ENCODE measurements at places on chromosomes 1 and 21.
A peak's percentile ranks its signal among the peaks of the same experiment; 100 is the strongest.

DNA sequence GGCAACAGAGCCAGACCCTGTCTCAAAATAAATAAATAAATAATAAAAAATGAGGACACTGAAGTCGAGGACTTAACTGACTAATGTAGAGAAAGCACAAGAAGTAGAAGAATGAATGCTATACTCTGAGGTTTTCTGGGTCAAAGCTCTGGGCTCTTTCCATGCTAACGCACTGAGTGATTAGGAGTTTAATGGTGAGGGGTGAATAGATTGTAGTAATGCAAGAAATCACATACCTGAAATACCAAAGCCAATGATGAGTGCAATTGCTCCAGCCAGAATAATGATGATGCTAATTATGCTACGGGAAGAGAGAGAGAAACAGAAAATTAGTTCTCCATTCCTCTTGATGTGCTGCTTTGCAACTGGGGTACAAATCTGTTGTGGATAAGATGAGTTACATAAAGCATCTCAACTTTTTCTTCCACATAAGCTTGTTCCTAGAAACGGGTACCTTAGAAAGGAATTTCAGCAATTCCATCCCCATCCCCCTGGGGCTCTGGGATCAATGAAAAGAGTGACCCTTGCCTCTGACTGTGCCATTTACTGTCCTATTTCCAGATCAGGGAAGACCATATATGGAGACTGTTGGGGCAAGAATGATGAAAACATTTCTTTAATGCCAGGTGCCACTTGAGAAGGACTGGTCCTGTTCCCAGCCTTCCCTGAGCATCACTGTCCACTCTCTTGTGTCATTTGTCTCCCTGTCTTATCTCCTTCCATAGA, 40.7 kb downstream of the VTCN1 start:
- DNase-seq, result no peak

GRCh38 chr1:107669996-107670395, 295.0 kb downstream of the VAV3 start:
- DNase-seq, result peak; percentile 49

- DNase-seq, result peak; percentile 81
Observed at GRCh38 chr1:161198194-161198896, 509 bp downstream of the ADAMTS4 start.

- DNase-seq, result peak; percentile 73
Observed at GRCh38 chr21:43866659-43867331, 1.8 kb downstream of the AGPAT3 start.

- no peak for DNase-seq
Observed at GRCh38 chr1:162404550-162405160, 7.3 kb downstream of the SH2D1B start.

GRCh38 chr1:6599141-6599975, 3.3 kb downstream of the KLHL21 start:
- no peak for DNase-seq

DNA sequence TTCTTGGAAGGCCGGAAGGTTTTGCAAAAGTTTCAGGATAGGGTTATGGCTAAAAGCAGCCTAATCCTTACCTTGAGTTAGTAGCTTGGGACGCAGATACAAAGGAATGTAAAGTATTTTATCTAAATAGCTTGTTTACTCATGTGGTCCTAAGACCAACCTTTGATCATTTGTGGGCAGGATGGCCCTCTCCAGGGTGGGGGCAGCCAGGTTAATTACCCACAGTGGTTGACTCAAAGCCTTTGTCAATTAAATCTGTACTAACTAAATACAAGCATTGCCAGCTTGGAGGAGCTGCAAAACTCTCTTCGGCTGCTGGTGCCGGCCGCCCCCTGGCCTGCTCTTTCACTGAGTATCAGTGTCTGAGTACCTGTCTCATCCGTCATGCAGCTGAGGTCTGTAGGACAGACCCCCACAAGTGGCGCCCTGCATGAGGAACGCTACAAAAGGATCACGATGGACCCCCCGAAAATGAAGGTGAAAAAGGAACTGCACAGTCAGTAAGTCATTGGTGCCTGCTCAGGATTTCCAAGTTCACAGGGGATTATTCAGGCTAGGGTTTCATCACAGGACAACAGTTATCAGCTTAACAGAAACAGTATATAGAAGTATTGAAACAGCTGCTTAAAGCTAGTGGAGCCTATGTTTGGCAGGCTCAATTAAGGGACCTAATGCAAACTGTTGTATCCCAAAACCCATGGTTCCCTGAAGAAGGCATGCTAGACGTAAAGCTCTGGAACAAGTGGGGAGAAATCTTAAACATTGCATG, 212.5 kb upstream of the MAP1LC3C start:
- no peak for DNase-seq

- no peak for DNase-seq
Observed at GRCh38 chr1:35683012-35683411, 35.7 kb downstream of the C1orf216 start.

GRCh38 chr1:220119043-220119512, 25.1 kb downstream of the IARS2 start:
- no peak for DNase-seq

DNA sequence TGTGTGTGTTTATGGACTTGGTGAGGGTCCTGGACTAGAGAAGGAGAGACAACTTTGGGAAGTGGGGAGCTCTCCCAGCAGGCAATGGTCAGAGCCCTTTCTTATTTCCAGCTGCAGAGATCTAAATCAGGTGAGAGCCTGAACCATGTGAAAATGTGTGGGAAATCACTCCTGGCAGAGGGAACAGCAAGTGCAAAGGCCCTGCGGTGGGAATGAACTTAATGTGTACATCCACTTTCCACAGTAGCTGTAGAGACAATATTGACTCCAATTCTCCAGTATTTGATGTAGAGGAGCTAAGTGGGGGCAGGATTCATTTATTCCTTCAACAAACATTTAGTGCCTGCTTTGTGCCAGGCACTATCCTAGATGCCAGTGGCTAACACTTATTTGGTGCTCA, 14.7 kb upstream of the POU3F1 start:
- DNase-seq, result no peak

- DNase-seq, result no peak
Observed at GRCh38 chr1:235098547-235098946, 30.1 kb downstream of the TOMM20 start.

- no peak for DNase-seq
Observed at GRCh38 chr1:6474815-6475282, 8.9 kb upstream of the TNFRSF25 start.

- DNase-seq, result peak; percentile 74
Observed at GRCh38 chr1:233295237-233295974, at the start of gene PCNX2. TSS of gene PCNX2 (minus strand) at chr1:233295725. CDS start at chr1:233295478, 247 bp downstream.

GRCh38 chr1:170929412-170929834, 5.9 kb upstream of the MROH9 start:
- no peak for DNase-seq

GRCh38 chr1:27727126-27727525, 1.4 kb downstream of the FAM76A start:
- DNase-seq, result no peak

All from aorta (tissue), 5 donors.